Metanephros (tissue), 2 donors: ENCODE measurements at places on chromosomes 1 and 21. TPM values are rescaled to one million over a fixed set of nuclear protein-coding genes. Genes with fewer than 3 reads are reported as not detected.

PIGR gene
- total RNA-seq = 7.6 TPM

LCE1E gene
- not detected for total RNA-seq

ACTA1 gene
- total RNA-seq = 980 TPM

LINGO4 gene
- 0.47 TPM for total RNA-seq

CLDN8 gene
- 60.0 TPM for total RNA-seq

ZBTB7B gene
- 18.6 TPM for total RNA-seq

IL19 gene
- total RNA-seq = 0.70 TPM

TRIM63 gene
- 9.4 TPM for total RNA-seq

PODN gene
- total RNA-seq = 6.5 TPM

AMY2B gene
- 30.7 TPM for total RNA-seq

SPRR5 gene
- not detected for total RNA-seq

ANGPTL7 gene
- total RNA-seq = 0.35 TPM

OR2G6 gene
- not detected for total RNA-seq

OR6K6 gene
- total RNA-seq = not detected

L1TD1 gene
- total RNA-seq = 1.3 TPM

PEAR1 gene
- total RNA-seq = 33.2 TPM

GPR37L1 gene
- total RNA-seq = 0.06 TPM

MPZ gene
- 8.2 TPM for total RNA-seq

NUP210L gene
- total RNA-seq = 0.06 TPM

LHX8 gene
- total RNA-seq = not detected

OPTC gene
- not detected for total RNA-seq

FAM151A gene
- total RNA-seq = 9.3 TPM

NCF2 gene
- 13.4 TPM for total RNA-seq

EPHA2 gene
- 32.3 TPM for total RNA-seq

KRTAP13-3 gene
- not detected for total RNA-seq

PDE9A gene
- total RNA-seq = 30.1 TPM

ORC1 gene
- 4.0 TPM for total RNA-seq

FOXO6 gene
- total RNA-seq = 5.3 TPM

FNDC10 gene
- total RNA-seq = 1.3 TPM

DIRAS3 gene
- 1.5 TPM for total RNA-seq

LCE2C gene
- total RNA-seq = not detected

KLF17 gene
- not detected for total RNA-seq

SLC45A1 gene
- 2.0 TPM for total RNA-seq

TMEM82 gene
- 2.5 TPM for total RNA-seq

MPL gene
- 0.58 TPM for total RNA-seq

IFNLR1 gene
- total RNA-seq = 3.6 TPM

RNU1-3 gene
- total RNA-seq = 7,909 TPM
